ENCODE measurements at places on chromosomes 12 and 14.

DNA sequence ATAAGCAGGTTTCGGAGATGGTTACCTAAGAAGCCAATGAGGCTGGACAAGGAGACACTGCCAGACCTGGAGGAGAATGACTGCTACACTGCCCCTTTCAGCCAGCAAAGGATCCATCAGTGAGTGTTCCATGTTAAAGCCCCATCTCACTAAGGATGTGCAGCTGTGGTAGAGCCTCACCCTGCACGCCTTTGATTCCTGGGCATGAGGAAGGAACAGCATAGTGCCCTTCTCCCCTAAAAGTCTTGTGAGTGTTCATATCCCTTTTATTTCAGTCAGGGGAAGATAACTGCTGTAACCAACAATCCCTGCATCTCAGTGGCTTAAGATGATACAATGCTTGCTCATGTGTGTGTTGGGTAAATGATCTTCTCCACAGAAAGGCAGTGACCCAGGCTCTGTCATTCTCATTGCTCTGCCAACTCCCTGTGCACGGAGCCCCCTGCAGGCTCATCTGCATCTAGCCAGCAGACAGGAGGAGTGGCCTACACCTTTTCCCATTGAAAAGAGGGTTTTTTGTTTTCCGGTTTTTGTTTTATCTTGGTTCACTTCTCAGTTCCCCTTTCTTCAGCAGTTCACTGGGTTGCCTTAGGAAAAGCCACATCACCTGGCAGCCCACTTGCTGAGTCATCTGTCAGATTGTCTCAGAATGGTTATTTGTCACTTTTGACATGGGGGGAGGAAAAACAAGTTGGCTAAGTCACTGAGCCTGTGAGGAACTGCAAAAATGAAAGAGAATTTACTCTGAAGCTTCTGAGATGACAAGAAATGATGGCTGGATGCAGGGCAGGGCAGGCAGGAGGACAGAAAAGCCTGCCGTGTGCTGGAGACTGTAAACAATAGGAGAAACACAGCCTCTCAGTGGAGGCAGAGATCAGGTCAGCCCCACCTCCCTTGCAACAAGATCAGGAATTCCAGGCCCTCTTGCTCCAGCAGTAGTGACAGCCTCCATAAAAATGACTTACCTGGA, 193.3 kb downstream of the ANO4 start:
- DNase-seq = peak; percentile 4

DNA sequence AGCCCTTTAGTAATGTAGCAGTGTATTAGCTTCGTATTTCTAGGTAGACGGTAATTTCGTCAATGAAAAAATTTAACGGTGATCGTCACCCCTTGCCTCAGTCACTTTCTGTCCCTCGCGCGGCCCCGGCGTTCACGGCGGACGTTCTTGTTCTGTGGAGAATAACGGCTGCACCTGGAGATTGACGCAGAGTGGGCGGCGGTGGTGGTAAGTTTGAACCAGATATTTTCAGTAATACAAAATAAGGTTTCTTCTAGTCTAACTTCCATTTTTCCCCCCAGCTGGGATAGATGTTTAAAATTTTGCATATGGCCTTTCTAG, 341 bp downstream of the ZNF10 start:
- no peak for DNase-seq

GRCh38 chr12:95626854-95627253, 75.6 kb upstream of the USP44 start:
- DNase-seq = no peak

GRCh38 chr12:124767066-124767821, 96.4 kb downstream of the SCARB1 start:
- peak; percentile 54 for DNase-seq

GRCh38 chr12:52873832-52874572, 25.2 kb upstream of the KRT78 start:
- peak; percentile 89 for DNase-seq

DNA sequence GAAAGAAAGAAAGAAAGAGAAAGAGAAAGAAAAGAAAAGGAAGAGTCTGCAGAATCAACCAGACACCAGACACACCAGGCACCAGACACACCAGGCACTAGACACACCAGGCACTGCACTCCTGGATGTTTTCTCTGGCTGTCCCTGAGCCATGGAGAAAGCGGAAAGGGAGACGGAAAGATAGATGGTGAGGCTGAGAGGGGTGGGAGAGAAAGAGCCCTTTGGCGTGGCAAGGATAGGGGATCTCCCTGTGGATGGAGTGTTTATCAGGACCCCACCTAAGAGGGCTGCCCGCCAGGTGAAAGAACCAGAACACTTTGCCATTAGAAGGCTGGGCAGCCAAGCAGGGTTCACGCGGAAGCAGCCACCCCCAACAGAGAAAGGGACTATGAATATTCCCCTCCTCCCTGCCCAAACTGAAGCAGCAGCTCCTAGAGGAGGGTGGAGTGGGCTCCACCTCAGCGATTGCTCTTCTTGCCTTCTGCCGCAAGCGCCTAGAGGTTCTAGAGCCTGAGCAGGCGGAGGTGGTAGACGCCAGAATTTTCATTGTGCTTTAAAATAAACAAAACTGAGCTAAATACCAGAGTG, 13.4 kb downstream of the ST8SIA1 start:
- no peak for DNase-seq

- DNase-seq = peak; percentile 87
These were observed 741 bp upstream of the CRIP2 start for GRCh38 chr14:105473677-105474482.

DNA sequence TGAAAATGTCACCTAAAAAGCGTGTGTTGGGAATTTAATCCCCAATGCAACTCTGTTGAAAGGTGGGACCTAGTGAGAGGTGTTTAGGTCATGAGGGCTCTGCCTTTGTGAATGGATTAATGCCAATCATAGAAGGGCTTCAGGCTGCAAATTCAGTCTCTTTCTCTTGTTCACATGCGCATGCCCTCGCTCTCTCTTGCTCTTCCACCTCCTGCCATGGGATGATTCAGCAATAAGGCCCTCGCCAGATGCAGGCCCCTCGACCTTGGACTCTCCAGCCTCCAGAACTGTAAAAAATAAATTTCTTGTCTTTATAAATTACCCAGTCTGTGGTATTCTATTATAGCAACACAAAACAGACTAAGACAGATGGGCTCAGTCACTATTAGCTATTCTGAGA, 55.4 kb downstream of the PLXNC1 start:
- no peak for DNase-seq

Measured in brain microvascular endothelial cell (primary cell).